ENCODE measurements at places on chromosomes 7 and 10.

GRCh38 chr10:118865998-118866693 is 111.4 kb upstream of the CACUL1 start:
- H3K27ac ChIP-seq = no peak overlapping the region
- no peak overlapping the region for H3K4me3 ChIP-seq
- DNase-seq = no peak
- H3K27me3 ChIP-seq = peaks cover 4% of the 10 kb centered on the region

DNA sequence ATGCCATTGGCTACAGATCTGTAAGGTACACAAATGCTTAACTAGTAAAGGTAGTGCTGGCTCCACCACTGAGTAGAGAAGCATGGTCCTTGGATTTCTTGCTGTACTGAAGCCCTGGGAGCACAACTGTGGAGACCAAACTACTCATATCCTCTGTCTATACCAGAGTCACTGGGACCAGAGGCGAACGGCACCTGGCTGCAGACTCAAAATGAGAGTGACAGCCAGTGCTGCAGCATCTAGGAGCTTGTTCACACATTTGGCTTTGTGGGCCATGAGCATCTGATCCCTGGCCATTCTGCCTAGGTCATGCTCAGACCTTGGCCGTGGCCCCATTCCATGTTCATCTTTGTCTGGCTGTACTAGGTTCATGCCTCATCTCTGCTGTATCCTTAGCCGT is 31.9 kb downstream of the LRRC18 start:
- H3K27me3 ChIP-seq = peaks cover 9% of the 10 kb centered on the region
- H3K36me3 ChIP-seq = no peaks in the 10 kb centered on the region
- H3K27ac ChIP-seq = no peak overlapping the region
- no peak overlapping the region for H3K4me3 ChIP-seq
- H3K4me1 ChIP-seq = no peaks in the 10 kb centered on the region

DNA sequence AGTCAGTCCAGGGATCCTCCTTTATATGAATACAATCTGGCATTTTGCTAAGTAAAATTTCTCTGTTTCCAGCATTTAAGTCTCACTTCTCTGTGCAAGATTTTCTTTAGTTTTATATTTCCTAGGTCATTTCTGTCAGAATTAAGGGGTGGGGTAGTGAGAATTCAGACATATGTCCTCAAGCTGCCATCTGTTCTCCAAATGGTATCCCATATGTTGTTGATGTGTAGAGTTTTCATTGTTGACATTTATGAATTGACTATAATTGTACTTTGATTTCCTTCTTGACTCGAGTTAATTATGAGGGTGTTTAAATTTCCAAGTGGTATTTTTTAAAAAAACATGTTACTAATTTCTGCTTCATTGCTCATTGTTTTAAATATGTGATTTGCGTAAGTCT is 148.8 kb downstream of the NPSR1 start:
- DNase-seq = no peak
- no peak overlapping the region for H3K27ac ChIP-seq
- H3K27me3 ChIP-seq = no peaks in the 10 kb centered on the region
- no peak overlapping the region for H3K4me3 ChIP-seq
- H3K36me3 ChIP-seq = no peaks in the 10 kb centered on the region

DNA sequence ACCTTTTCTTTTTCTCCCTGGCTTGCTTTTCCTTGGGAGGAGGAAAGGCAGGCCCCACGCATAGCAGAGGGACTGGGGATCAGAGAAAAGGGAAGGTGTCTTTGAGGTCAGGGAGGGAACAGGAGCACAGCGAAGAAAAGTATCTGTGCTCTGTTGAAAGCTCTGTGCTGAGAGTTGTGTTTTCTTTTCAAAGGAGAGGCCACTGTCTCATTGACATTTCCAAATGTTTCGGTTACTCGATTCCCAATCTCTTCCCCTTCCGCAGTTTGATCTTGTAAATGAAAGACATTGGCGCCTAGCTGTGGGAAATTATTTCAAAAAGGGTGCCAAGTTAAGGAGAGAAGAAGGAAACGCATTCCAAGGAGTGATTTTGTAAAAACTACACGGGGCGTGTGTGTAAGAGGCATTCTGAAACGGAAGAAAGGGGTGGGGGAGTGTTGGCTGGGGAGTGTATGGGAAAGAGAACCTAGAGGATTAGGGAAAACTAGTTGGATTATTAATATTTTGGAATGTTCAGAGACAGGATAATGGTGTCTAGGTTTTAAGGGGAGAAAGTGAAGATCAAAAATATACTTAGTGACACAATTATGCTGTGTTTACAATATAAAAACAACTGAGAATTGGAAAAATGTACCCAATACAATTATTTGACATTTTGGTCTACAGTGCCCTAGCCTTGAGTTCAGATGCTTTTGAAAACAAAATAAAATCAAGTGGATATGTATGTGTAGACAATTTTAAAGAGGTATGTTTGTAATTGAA is 708 bp downstream of the KLHDC10 start:
- peak overlapping the region; percentile 47 for H3K27ac ChIP-seq
- H3K27me3 ChIP-seq = no peaks in the 10 kb centered on the region
- peaks cover 4% of the 10 kb centered on the region for H3K4me1 ChIP-seq
- H3K4me3 ChIP-seq = peak overlapping the region; percentile 87
- DNase-seq = no peak

DNA sequence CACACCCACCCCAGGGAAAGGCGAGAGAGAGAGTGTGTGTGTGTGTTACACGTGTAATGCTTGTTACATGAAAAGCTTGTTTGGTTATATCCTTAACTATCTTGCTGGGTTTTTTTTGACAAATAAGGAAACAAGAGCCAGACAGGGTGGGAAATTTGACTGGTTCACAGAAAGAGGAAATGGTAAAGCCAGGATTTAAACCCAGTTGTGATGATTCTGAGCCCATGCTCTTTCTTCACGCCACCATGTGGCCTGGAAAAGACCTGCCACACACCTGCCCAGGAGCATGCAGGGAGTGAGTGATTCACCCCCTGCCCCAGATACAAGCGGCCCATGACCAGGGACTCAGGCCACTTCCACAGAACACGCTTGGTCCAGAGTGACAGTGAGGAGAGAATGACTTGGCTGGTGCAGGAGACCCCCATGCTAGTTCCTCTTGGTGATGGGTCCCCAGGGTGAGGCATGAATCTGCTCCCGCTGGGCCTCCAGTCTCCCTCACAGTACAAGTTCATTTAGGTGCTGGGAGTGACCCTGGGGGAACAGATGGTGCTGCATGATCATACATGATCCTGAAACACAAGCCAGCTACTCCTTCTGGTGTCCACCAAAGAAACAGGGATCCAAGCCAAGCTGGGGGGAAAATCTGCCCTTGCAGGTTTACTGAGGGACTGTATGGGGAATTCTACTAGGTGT is 21.0 kb upstream of the EIF5AL1 start:
- no peak for DNase-seq
- H3K36me3 ChIP-seq = no peaks in the 10 kb centered on the region
- H3K4me1 ChIP-seq = peaks cover 26% of the 10 kb centered on the region
- H3K27me3 ChIP-seq = peaks cover 10% of the 10 kb centered on the region
- H3K27ac ChIP-seq = peak overlapping the region; percentile 21
- no peak overlapping the region for H3K4me3 ChIP-seq

GRCh38 chr10:80272793-80273522 is 16.5 kb downstream of the MAT1A start:
- H3K36me3 ChIP-seq = no peaks in the 10 kb centered on the region
- H3K4me3 ChIP-seq = no peak overlapping the region
- H3K27ac ChIP-seq = no peak overlapping the region
- H3K27me3 ChIP-seq = peaks cover 20% of the 10 kb centered on the region
